Omental fat pad (tissue), 4 donors: ENCODE measurements at places on chromosomes 6 and 20.

GRCh38 chr6:166165558-166166313 lies 1.9 kb downstream of the TBXT start:
- DNase-seq: no peak

GRCh38 chr20:56463428-56463827 lies 5.0 kb upstream of the RTF2 start:
- no peak for DNase-seq

DNA sequence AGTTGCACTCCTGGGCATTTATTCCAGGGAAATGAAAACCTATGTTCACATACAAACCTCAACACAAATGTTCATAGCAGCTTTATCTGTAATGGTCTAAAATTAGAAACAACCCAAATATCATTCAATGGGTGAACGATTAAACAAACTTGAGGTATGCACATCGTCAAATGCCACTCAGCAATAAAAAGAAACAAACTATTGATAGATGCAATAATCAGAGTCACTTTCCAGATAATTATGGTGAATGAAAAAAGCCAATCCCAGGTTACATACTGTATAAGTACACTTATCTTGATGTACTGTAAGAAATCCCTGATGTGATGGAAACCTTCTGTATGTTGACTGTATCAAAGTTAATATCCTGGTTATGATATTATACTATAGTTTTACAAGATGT lies 38.8 kb downstream of the RNF24 start:
- DNase-seq: no peak

DNA sequence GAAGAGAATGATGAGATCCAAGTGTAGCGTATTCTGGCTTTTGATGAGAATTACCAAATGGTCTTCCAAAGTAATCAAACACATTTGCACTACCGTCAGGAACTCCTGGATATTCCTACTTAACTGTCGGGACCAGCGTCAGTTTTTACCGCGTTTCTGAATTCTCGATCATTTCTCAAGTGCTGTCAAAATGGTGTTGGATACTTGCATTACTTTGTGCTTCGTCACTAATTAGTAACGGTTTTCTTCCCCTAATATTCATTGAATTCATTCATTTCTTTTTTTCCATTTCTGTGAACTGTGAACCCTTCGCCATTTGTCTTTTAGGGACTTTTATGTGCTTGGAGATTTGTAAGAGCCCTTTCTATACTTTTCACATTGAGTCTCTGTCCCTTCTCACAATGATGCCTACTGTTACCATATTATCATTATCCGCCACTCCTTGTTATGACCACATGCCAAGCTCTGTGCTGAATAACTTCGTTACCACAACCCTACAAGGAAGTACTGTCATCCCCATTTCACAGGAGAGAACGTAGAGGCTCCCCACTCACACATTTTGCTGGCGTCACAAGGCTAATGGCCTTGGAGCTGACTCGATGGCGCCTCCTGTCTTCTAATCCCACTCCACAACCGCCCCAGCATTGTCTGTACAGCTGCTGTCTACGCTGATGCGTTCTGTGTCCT lies 74.2 kb upstream of the QKI start:
- no peak for DNase-seq

DNA sequence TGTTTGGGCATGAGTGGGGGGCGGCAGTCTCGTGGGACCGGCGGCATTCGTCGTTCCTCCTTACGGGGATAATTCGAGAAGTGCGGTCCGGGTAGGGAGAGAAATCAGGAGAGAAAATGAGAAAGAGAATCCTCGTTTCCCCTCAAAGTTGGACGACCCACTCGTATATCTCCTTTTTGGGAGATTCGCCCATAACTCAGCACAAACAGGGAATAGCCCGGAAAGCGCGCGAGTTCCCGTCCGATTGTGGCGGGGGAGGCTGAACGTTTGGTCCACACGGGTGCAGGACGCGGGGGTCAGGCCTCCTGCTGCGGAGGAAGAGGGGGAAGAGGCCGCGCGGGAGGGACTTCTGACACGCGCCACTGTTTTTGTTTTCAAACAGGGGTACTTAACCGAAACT lies 42.4 kb downstream of the POPDC3 start:
- no peak for DNase-seq

DNA sequence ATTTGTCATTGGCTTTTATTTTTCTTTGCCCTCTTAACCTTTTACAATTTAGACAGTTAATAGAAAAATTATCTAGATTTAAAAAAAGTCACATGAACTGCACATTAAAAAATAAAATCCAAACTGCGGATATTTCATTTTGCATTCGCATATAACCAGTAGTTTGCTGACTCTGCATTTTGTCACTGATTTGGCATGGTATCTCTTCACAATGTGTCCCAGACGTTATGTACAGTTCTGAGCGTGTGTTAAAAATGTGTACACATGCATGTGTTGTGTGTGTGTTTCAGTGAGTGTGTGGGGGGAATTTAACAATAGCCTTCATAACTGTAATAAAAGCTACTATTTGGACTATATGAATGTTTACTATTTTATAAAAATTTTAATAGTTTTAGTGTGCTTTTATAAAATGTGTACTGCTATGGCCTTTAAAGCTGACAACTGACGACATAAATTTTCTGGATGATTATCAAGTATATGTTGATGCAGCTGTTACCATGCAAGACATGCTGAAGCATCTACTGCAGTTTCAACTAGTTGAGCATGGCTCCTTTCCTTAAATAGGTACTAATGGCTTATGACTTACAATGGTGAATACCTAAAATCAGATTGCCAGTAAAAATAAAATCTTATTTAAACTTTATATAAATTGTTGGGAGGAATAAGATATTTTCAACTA lies 67.7 kb downstream of the HMGCLL1 start:
- no peak for DNase-seq

DNA sequence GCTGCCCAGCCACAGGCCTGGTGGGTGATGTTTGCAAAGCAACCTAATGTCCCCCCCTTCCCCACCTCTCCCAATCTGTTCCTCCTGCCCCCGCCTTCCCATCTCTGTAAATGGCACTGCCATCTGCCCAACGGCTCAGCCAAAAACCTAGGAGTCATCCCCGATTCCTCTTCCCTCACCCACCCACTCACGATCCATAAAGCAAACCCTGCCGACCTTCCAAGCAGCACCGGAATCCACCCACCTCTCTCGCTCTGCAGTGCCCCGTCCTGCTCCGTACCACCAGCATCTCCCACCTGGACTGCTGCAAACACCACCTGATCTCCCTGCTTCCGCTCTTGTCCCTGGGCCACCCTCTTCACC lies 37.6 kb downstream of the SULF2 start:
- DNase-seq: no peak

- no peak for DNase-seq
Observed at GRCh38 chr6:143894655-143895054, 30.4 kb downstream of the ZC2HC1B start.

DNA sequence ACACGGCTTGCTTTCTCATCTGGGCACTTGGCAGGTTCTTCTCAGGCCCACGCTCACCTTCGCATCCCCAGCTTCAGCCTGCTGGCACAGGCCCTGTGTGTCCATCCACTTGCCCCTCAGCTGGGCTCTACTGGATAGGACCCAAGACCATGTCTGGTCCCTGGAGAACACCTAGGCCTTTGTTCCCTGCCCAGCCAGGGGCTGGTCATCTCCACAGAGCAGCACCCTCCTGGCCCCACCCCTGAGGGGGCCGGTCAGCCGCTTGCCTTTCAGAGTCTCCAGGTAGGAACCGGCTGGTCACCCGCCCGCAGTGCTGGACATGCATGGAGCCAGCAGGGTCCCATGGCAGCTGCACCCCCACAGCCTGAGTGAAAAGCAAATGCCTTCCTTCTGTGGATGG lies 191.2 kb downstream of the SYNDIG1 start:
- no peak for DNase-seq

GRCh38 chr6:125577124-125577662 lies 172.2 kb upstream of the HEY2 start:
- no peak for DNase-seq
